ENCODE measurements at places on chromosomes 13 and 19.

- DNase-seq = no peak
These were observed 22.4 kb downstream of the MAU2 start for GRCh38 chr19:19343016-19343362.

DNA sequence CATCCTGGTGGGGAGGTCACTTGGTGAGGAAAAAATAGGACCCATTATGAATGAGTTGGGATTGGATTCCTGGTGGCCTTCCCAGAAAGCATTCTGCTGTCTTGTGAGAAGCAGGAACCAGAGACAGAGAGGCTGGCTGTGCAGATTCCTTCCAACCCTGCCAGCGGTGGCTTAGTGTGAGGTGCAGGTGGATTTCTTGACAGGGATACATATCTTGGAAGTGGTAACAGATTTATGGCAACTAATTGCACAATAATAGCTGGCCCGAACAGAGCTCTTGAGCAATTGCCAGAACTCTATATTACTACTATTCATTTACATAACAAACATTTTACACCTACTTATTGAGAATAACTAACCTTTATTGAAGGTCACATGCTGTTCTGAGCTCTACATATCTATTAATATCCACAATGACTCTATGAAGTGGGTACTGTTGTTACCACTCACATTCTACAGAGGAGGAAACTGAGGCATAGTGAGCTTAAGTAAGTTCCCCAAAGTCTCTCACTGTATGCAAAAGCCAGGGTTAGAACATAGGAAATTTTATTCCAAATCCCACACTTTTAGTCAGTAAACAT, 173.9 kb upstream of the SERP2 start:
- no peak for DNase-seq

GRCh38 chr13:44240611-44241145, 132.9 kb upstream of the SERP2 start:
- DNase-seq = peak; percentile 97

GRCh38 chr13:98581971-98582702, 5.2 kb upstream of the STK24 start:
- DNase-seq = no peak

GRCh38 chr13:100156788-100157187, 67.9 kb downstream of the PCCA start:
- DNase-seq = no peak

DNA sequence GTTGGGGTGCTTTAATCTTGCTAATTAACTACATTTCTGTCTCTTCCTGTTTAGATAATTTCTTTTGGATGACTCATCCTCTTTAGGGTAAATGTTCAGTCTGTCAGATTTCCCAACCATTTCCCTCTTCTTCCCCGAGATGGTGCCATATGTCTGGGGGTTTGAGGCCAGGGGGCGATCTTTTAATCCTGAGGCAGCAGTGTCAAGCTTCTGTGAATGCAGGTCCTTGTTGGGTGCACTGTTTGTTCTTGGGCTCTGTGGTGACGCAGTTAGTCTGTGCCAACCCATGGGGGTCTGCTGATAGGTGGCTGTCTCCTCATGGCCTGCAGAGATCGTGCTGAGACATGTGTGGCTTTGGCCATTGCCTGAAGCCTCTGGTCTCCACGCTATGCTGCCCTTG, 420.4 kb downstream of the NDFIP2 start:
- peak; percentile 98 for DNase-seq

GRCh38 chr13:50119591-50119990, 104.3 kb downstream of the KCNRG start:
- DNase-seq = peak; percentile 53

GRCh38 chr13:26656919-26657318, 99.4 kb downstream of the WASF3 start:
- DNase-seq = peak; percentile 69

Measured in NCI-H82 (cell line).